ENCODE measurements at places on chromosomes 7 and 10.
A peak's percentile ranks its signal among the peaks of the same experiment; 100 is the strongest.

GRCh38 chr7:158066085-158066484, 521.5 kb downstream of the PTPRN2 start:
- DNase-seq = no peak

DNA sequence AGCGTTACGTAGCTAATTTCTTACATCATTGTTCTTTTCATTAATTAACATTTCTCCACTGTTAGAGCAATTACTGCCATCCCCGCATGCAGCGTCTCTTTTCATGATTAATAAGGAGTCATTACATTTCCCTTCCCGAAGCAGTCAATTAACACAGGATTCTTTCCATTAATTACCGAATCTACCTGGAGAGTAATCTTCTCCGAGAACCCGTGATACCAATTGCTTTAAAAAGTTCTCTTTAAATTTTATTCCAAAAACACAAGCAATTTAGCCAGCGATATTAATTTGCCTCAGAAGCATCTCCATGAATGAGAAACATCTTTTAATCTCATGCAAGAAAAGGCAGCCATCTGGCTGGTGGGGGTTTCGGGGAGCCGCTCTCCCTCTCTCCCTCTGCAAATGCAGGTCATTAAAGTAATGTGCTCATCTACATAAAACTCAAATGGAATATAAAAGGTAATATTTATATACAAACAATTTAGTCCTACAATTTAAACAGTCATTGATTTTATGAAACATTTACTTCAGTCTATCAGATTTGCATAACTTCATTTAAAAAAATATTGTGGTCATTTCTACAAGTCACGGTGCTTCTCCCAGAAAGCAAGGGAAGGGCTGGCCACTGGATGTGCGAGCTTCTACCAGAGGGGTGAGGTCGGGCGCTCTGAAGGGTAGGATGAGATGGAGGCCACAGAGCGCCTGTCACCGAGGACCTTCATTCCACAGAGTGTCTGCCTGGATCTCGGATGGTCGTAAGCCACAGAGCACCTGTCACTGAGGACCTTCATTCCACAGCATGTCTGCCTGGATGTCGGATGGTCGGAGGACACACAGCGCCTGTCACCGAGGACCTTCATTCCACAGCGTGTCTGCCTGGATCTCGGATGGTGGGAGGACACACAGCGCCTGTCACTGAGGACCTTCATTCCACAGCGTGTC, 145.0 kb downstream of the WDR37 start:
- DNase-seq = no peak

DNA sequence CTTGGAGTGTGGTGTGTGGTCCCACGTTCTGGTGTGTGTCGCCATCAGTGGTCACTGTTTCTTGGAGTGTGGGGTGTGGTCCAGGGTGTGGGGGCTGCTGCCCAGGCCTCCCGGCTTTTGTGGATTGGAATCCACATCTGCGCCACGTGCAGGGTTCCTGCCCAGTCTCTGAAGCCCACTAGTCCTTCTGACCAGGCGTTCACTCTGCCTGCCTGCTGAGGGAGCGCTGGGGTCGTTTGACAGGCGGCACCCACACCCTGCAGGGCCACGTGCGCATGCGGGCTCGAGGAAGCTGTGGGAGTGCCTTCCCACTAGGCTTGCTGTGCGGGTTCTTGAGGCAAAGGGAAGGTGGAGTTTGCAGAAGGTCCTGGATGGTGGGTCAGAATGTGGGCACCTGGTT, 51.4 kb downstream of the INPP5A start:
- no peak for DNase-seq

GRCh38 chr7:120920591-120921274, 29.8 kb upstream of the ING3 start:
- no peak for DNase-seq

DNA sequence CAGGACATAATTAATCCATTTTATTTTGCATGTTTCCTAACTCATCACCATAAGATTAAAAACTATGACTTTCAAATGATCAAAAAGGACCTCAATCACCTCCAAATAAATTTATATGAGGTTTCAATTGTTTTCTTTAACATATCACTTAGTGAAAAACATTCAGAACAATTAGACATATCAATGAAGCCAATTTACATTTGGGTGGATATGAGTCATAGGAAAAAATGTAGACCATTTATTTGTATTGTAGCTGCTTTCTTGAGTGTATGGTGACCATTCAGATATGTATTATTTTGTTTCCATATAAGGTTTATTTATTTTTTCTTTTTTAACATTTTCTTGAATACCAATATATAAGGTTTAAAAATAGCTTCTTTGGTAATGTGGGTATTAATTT, 13.3 kb upstream of the EXOC6 start:
- DNase-seq = peak; percentile 49
